MG63 (cell line): ENCODE measurements at places on chromosomes 5 and 9. TPM values are rescaled to one million over a fixed set of nuclear protein-coding genes. Genes with fewer than 3 reads are reported as not detected.

- DNase-seq = no peak
Observed at GRCh38 chr9:109164042-109164441, 3.0 kb downstream of the FRRS1L start.

Gene MYO10
- 55.0 and 62.0 TPM in 2 replicates for total RNA-seq

Gene SOHLH1
- not detected in 2 replicates for total RNA-seq

Gene SNX30
- total RNA-seq = 5.8 and 31.5 TPM in 2 replicates
